ENCODE measurements at places on chromosomes 16 and 17.

DNA sequence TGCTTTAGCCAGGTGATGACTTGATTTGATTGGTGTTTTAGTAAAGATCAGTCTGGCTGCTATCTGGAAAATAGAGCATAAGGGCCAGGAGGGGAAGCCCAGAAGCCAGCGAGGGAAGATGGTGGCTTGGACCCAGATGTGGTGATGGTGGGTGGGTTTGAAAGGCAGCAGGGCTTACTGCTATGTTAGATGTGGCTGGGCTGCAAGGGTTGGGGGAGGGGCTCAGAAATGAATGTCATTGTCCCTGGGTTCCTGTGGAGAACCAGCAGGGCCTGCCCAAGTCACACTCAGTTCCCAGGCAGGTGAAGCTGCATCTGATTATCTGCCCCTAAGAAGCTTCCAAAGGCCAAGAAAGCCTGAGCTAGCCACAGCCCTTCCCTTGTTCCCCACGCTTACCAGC, 71.7 kb upstream of the BRD7 start:
- no peak for DNase-seq

- no peak for DNase-seq
Observed at GRCh38 chr17:52420555-52421078, 262.1 kb upstream of the CA10 start.

GRCh38 chr17:61312406-61313295, 87.0 kb upstream of the TBX2 start:
- peak; percentile 80 for DNase-seq

GRCh38 chr17:61247439-61247838, 152.2 kb upstream of the TBX2 start:
- DNase-seq, result peak; percentile 84

- no peak for DNase-seq
Observed at GRCh38 chr16:49058382-49058781, 223.3 kb downstream of the CBLN1 start.

GRCh38 chr16:83817022-83817421, 9.2 kb downstream of the HSBP1 start:
- DNase-seq, result no peak

- no peak for DNase-seq
Observed at GRCh38 chr16:17155485-17155884, 315.3 kb downstream of the XYLT1 start.

DNA sequence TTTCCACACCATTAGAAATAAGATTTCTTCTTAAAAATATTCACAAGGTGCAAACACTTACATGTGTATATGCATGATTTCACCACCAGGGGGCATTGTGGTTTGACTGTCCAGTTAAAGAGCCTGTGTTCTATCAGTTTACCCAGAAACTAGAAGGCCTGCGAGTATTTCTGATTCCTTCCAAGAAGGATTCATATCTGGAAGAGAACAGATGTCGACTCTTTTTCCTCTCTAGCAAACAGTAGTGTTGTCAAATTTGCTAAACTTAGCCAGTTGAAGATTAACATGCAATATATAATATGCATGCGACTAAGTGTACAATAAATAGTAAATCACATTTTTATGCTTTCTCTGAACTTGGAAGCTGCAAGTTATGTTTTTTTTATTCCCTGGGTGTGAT, 404.1 kb downstream of the WWOX start:
- DNase-seq, result peak; percentile 16

- DNase-seq, result no peak
Observed at GRCh38 chr17:8292639-8293395, 2.4 kb downstream of the SLC25A35 start.

GRCh38 chr17:60139438-60140285, 10.1 kb upstream of the CA4 start:
- DNase-seq, result no peak

GRCh38 chr16:49924078-49924477, 68.2 kb upstream of the ZNF423 start:
- no peak for DNase-seq

DNA sequence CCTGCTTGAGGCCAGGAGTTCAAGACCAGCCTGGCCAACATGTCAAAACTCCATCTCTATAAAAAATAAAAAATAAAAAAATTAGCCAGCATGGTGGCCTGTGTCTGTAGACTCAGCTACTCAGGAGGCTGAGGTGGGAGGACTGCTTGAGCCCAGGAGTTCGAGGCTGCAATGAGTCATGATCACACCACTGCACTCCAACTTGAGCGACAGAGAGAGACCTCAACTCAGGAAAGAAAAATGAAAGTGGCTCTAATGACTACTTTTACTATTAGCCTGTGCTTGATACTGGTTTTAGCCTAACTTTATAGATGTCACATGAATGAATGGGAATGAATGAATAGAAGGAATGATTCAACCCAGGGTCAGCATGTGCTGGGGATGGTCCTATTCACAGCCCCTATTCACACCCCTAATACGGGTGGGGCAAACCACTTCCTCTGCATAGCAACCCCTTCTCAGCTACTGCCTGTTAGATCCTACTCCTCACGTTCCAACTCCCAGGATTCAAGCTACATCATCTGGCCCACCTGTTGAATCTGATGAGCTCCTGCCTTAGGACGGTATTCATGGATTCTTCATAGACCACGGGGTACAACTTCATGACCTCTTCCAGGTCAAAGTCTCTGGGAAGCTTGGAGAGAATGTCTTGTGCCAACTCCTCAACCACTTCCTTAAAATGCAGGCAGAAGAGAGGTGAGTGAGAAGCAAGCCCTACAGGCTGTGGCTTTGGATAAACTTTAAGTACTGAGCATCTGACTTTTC, 40.5 kb downstream of the LYRM1 start:
- no peak for DNase-seq

DNA sequence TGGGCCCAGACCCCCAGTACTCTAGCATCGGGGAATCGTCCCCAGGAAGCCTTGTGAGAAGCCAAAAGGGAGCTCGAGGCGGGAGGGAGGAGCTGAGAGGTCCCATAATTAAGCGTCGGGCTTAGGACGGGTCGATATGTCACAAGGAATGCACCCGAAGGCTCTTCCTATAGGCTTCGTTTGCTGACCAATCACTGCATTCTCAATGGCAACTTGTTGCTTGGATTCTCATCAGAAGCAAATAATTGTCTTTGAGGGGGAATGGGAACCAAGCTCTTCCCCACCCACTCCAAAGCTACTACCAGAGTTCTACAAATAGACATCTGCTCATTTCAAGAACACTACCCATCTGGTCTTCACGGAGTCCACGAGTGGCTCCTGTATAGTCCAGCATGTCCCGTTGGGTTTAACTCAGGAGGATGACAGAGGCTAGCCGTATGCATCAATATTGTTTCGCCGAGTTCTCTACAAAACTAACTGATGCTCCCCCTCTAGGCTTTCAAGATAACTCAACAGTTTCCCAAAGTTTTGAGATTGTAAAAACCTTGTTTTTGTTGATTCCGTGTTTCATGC, 628 bp upstream of the BLMH start:
- DNase-seq, result peak; percentile 60

DNA sequence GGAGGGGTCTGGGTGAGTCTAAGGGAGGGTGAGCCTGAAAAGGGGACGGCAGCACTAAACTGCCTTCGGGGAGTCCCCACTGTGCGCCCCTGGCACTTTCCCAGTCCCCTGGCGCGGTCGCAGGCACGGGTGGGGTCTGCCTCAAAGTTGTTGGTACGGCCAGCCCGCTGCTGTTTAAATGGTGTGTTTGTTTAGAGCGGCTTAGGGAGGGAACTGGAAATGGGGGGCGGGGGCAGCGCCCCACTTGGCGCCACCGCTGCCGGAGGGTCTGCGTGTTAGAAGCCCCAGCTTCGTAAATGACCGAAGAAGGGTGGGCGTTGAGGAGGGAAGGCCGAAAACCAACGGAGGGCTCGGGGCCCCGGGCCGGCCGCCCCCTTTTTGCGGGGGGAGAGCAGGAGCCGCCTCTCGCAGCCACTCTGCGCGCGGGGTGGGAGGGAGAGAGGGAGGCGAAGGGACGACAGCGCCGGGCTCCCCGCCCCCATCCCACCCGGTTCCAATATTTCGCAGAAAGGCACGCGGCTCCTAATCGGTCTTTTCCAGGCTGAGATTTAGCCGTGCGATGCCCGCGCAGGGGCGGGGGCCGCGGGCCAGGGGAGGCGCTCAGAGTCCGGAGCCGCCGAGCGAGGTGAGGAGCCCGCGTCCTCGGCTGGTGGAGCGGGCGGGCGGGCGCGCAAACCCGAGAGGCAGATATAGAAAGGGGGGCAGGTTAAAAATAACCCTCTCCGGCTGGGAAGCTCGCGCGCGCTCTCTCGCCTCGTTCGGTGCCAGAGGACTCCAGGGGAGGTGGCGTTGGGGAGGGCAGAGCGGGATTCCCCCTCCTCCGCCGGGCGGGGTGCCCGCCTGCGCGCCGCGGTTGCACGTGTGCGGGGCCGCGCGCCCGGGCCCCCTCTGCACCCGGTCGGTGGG, 54.9 kb downstream of the SREBF1 start:
- peak; percentile 10 for DNase-seq

DNA sequence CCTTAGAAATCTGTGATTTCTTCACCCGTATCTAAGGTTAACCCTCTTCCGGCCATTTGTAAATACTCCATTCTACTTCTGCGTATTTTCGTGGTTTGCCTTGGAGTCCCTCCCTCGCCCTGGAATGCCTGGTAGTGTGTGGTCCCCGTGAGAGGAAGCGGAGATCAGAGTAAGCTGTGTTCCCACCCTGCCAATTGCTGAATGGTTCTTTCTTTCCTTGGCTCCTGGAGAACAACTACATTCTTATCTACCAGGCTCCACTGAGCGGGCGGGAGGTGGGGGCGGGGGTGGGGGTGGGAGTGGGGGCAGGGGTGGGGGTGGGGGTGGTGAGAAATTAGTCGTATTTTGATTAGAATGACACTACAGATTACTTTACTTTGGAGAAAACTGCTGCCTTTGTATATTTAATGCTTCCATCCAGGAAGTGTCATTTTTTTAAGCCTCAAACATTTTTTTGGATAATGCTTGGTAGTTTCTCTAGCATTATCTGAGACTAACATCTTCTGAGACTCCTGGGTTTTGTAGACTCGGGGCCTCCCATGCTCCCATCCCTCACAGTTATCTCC, 20.9 kb upstream of the FASN start:
- no peak for DNase-seq

- peak; percentile 30 for DNase-seq
Observed at GRCh38 chr16:48366165-48367093, 18.8 kb downstream of the SIAH1 start.

DNA sequence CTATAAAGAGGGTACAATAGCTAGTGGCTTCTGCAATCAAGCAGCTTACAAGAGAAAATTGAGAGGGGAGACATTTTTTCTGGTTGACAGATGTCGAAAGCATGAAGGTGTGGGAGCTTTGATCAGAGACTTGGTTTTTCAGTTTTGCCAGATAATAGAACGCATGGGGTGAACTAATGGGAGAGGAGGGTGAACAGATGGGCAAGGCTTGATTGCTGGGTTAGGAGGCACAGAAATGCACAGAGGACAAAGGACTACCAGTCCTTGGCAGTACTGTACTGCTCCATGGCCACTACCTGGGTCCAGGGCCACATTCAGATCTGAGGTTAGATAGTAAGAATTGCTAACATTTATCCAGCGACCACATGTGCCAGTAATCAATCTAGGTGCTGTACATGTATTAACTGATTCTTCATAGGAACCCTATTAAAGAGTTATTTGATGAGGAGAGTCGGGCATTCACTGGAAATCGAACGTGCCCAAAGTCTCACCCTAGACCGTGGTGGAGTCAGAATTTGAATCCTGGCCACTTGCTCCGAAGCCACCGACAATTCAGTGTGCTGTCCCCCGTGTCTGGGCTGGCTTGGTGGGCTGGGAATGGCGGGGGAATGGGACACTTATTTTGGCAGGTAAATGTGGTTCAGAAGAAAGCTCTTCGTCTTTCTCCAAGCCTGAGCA, 873 bp upstream of the KSR1 start:
- no peak for DNase-seq

- DNase-seq, result no peak
Observed at GRCh38 chr17:68397108-68397536, 60.2 kb downstream of the WIPI1 start.

DNA sequence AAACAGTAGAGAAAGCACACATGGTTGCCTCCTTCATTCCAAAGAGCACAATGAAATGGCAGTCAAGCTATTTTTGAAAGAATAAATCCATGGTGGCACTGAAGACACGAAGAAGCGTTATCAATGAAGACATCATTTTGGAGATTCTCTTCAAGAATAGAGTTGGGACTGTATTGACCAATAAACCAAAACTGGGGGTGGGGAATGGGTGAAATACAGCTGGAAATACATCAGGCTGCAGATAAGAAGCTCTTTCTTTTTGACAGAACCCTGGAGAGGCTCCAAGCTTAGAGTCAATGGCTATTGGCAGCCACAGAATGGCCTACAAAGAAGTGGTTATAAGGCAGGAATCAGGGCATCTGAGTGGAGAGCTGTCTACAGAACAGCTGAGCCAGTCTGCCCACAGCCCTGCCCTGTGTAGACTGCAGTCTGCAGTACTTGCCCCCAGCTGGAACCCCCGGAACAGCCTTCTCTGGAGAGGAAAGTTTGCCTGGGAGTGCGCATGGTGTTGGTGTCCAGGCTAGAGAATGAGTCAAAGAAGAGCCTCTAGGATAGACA, 100.4 kb downstream of the STX8 start:
- DNase-seq, result no peak

Measured in DMS79 treated with DMSO at 0.1 percent for 48 hours (cell line).